ENCODE measurements at places on chromosomes 7 and 10.

DNA sequence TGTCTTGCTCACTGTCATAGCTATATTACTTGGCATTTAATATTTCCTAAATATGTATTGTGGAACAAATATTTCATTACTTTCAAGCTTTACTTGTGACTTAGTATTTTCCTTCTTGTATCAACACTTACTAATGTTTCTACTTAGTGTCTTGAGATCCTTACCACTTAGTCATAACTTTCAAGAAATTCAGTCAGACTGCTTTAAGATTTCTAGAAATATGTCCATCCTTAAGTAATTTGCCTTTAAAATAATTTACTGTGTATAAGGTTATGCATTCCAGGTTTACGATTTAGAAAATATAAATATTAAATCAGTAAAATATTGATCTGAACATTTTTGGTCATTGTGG is 87.3 kb upstream of the CSTF2T start:
- no peak for DNase-seq

DNA sequence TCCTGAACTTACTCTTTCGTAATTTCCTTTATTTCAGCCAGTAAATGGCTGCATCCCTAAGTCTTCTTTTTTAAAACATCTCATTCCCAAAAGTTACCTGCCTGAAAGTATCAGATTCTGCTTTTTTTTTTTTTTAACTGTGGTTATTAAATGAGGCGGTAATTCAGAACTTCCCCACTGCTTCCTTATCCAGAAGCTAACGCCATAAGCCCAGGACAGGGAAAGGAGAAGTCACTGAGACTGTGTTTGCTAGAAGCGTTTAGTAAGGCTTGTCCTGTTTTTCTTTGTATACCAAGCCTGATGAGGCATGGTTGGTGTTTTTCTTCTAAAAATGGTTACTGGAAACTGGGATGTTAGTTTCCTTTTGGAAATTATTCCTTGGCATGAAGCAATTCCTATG is 197.8 kb downstream of the CELF2 start:
- DNase-seq = no peak

- DNase-seq = no peak
Measured at GRCh38 chr7:30187513-30187912, 52.7 kb downstream of the MTURN start.

- no peak for DNase-seq
Measured at GRCh38 chr7:149820622-149821190, 17.5 kb upstream of the ZNF862 start.

- DNase-seq = no peak
Measured at GRCh38 chr7:146499970-146500369, 383.4 kb downstream of the CNTNAP2 start.

DNA sequence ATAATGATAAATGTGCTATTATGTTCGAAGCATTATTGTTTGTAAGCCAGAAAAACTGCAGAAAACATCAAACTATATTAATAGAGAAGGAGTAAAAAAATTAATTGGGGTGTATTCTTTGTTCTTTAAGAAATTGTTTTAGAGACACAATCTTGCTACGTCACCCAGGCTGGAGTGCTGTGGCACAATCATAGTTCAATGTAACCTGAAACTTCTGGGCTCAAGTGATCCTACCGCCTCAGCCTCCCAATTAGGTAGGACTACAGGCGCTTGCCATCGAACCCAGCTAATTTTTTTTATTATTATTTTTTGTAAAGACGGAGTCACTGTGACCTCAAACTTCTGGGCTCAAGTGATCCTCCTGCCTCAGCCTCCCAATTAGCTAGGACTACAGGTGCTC is 1138.6 kb downstream of the GATA3 start:
- DNase-seq = no peak
